ENCODE measurements at places on chromosomes 11 and 22.

DNA sequence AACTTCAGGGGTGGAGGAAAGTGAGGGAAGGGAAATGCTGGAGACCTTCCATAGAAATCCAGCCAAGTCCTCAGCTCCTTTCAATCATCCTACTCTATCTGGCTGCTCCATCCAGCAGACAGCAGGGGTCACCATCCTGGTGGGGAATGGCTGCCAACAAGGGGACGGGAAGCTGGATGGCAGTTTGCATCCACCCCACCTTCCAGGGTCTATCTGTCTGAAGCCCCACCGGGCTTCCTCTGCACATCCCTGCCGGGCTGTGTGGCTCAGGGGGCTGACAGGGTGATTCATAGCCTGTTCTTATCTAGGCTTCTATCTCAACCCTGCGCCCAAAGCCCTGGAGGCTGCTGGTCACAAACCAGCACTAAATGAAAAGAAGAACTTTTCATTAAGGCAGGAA is 1.1 kb downstream of the SYTL2 start:
- no peak for DNase-seq

DNA sequence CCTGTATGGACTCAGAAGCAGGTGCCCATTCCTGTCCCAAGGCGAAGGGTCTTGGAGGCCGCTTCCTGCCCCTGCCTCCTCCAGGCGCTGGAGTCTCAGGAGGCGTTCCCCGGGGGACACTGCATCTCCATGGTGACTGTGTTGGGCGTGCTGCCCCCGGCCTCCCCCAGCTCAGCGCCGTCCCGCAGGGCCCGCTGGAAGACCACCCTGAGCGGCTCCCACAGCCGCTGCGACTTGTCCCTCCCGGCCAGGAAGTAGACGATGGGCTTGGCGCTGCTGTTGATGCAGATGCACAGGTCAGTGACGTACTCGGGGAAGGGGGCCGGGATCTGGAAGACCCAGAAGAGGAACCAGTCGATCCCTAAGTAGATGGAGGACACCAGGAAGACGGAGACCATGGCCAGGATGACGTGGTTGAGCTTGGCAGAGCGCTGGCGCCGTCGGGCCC is 7.8 kb downstream of the MRGPRF start:
- no peak for DNase-seq

GRCh38 chr11:10302359-10302743 is 2.5 kb upstream of the ADM start:
- DNase-seq, result no peak

DNA sequence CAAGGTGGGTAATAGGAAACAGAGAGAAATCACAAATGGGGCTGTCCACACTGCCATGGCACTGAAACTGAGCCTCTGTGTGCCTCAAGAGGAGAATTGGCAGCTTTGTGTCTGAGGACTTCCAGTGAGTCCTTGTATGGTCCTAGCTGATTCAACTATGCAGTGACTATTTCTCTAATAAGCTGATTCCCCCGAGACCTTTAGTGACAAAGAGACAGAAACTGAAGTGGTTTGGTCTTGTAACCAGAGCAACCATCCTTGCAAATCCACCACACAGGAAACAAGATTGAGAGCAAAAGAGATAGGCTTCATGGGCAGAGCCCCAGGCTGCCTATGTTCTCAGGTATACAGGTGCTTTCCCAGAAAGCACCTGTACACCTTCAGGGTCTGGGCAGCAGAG is 1038.5 kb downstream of the NTM start:
- no peak for DNase-seq

DNA sequence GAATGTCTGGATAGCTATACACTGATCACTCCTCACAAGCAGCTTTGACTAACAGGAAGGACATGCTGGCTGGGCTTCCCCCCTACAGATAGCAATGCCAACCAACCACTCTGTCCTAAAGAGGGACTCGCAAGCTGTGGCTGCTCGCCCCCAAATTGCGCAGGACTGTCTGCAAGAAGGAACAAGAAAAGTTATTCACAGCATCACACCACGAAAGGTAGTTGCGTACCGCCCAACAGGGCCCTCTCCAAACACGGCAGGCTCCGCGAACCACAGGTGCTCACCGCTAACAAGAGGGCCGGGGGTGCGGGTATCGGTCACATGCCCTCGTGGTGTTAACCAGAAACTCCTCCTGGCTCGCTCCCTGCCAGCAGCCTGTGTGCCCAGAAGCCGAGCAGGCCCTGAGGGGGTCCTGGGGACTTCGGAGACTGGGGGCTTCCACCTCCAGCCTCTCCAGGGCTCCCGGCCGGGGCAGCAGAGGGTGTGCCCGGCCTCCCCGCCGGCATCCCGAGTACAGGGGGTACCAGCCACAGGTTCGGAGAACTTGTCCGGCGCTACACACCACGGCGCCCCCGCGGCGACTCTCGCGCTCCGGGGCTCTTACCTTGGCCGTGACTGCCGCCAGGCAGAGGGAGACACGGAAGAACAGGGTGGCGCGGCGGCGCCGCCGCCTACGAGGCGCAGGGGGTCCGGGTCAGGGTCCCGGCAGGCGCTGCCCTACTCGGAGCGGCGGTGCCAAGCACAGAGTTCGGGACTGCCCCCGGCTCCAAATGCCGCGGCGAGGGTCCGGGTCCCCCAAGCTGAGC is 682 bp downstream of the LARGE1 start:
- DNase-seq, result peak; percentile 12

GRCh38 chr22:49230194-49230577 is 597.5 kb downstream of the BRD1 start:
- DNase-seq, result no peak

DNA sequence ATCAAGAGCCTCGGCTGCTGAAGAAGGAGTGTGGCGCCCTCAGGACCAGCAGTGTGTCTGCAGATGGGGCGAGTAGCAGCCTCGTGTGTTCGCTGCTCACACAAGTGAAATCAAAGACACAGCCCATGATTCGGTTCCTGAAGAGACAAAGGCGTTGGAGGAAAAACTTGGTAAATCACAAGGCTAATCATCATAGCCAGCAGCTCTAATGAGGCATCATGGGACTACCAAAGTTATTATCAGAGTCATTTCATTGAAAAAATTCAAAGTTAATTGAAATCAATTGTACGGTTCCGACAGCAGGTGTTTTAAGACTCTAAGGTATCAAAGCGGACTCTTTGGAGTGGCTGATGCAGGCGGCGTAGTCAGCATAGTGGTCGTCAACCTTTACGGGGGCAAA is 9.5 kb downstream of the PHF21B start:
- DNase-seq, result no peak

Measured in astrocyte (in vitro differentiated cells and primary cell).